Fibroblast of the aortic adventitia (primary cell): ENCODE measurements at places on chromosomes 13 and 19. TPM values are rescaled to one million over a fixed set of nuclear protein-coding genes. Genes with fewer than 3 reads are reported as not detected.

NDUFB7 gene
- total RNA-seq, result 100 and 164 TPM in 2 replicates

ZNF723 gene
- not detected in 2 replicates for total RNA-seq

SLITRK1 gene
- total RNA-seq, result 0.90 TPM in 1 of 2 replicates, not detected in the other

PRR19 gene
- 0.90 and 1.1 TPM in 2 replicates for total RNA-seq

SYNE4 gene
- not detected in 2 replicates for total RNA-seq

CGB8 gene
- not detected in 2 replicates for total RNA-seq

RBM42 gene
- 43.0 and 65.2 TPM in 2 replicates for total RNA-seq

HIPK4 gene
- 0.18 TPM in 1 of 2 replicates, not detected in the other for total RNA-seq

PHLDB3 gene
- total RNA-seq, result 8.0 and 11.4 TPM in 2 replicates

WDR62 gene
- 0.25 and 10.1 TPM in 2 replicates for total RNA-seq

PRRG2 gene
- 0.27 and 0.57 TPM in 2 replicates for total RNA-seq

FOXA3 gene
- total RNA-seq, result not detected in 2 replicates

ZNF792 gene
- 1.7 and 3.0 TPM in 2 replicates for total RNA-seq

LILRB4 gene
- not detected in 2 replicates for total RNA-seq

TGFB1 gene
- total RNA-seq, result 18.7 and 19.8 TPM in 2 replicates

CD37 gene
- total RNA-seq, result not detected in 2 replicates

ZNF440 gene
- 6.6 and 12.7 TPM in 2 replicates for total RNA-seq

FAM124A gene
- total RNA-seq, result 3.3 TPM in 1 of 2 replicates, not detected in the other

DACH1 gene
- 0.08 and 0.09 TPM in 2 replicates for total RNA-seq

SIGLEC10 gene
- total RNA-seq, result not detected in 2 replicates

OR7C1 gene
- total RNA-seq, result not detected in 2 replicates

SYNGR4 gene
- not detected in 2 replicates for total RNA-seq

NCLN gene
- total RNA-seq, result 20.4 and 38.3 TPM in 2 replicates

ZNF585A gene
- 9.1 and 13.4 TPM in 2 replicates for total RNA-seq

LILRB2 gene
- not detected in 2 replicates for total RNA-seq

URAD gene
- total RNA-seq, result not detected in 2 replicates

C13orf46 gene
- total RNA-seq, result 0.16 and 0.27 TPM in 2 replicates

ACP7 gene
- 0.45 TPM in 1 of 2 replicates, not detected in the other for total RNA-seq

HCN2 gene
- total RNA-seq, result 0.08 and 0.63 TPM in 2 replicates

CEACAM21 gene
- not detected in 2 replicates for total RNA-seq
